ENCODE measurements at places on chromosomes 4 and X. TPM values are rescaled to one million over a fixed set of nuclear protein-coding genes. Genes with fewer than 3 reads are reported as not detected.

- no peak for DNase-seq
Observed at GRCh38 chr4:29581457-29581856, 1138.7 kb upstream of the PCDH7 start.

DNA sequence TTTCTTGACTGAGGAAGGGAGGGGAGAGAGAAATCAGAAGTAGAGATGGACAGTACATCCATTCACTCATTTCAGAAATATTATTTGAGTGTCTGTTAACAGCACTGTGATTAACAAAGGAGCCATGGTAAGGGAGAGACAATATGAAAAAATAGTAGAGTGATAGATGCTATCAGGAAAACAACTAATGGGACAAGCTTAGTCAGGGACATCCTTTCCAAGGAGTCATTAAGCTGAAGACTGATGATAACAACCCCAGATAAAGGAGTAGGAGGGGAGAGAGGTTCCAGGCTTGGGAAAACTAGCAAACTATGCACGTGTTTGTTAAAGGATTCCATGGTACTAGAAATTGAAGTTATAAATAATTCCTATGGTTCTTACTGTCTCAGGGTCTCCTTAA is 122.2 kb downstream of the CBR4 start:
- no peak for DNase-seq

FAT4 gene
- not detected for total RNA-seq

DNA sequence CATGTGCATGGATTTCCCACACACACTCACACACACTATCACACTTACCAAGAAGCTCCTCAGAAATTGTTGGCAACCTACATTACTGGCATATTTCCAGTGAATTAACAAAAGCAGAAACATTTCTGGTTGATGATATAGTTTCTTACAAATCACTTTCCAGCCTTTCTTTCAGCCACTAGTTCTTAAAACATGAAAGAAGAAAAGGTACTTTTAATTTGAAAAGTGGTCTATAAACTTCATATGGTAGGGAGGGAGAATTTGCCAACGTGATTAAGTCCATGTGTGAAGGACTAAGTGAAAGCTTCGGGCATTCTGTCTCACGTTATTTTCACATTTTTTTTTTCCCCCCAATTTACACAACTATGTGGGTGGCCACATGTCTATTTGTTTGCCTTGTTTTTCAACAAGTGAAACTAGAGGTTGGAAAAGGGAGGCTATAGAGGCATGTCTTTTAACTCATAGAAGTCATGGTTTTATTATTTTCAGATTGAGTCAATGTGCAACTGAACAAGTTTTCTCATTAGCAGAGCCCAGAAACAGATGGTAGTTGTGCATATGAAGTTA is 832.1 kb upstream of the INTU start:
- no peak for DNase-seq
